ENCODE measurements at places on chromosomes 6 and 20.

DNA sequence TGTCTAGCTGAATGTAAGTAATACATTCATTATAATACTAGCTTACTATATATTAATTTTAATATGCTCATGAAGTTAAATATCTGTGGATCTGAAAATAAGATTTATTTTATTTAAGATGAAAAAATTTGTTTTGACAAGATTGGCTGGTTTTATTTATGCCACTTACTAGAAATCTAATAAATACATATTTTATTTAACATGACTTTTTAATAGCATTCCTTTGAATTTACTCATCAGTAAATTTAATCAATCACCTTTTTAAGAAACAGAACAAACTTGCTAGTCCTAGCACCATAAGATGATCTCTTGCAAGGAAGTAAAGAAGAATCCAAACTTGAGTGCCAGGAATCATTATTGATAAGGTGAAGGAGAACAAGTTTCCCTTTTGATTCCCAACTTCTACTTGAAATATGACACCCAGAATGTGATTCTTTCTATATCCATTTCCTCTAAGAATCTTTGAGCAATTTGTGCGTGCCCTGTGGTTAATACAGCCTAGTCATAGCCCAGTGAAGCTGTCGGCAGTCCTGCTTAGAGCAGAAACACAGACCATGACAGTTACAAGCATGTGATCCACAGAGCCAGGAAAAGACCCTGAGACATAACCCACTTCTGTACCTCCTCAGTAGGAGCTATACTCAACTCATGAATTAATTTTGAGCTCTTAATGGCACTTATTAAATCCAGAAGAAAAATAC is 282.3 kb upstream of the QKI start:
- DNase-seq, result no peak

DNA sequence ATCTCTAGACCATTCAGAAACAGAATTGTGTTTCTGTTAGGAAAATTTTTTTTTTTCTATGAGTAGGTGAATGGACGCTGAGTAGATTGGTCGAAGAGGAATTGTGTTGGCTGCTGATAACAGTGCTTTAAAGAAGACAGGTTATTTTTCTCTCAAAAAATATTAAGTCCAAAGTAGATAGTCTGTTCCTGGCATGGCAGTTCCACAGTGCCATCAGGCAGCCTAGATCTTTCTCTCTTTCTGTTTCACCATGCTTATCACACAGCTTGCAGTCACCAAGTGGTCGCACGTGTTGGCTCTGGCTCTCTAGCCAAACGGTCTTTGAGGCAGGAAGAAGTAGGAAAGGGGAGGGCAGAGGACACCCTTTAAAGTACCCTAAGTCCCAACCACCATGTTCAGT is 22.4 kb upstream of the SERINC3 start:
- DNase-seq, result no peak

DNA sequence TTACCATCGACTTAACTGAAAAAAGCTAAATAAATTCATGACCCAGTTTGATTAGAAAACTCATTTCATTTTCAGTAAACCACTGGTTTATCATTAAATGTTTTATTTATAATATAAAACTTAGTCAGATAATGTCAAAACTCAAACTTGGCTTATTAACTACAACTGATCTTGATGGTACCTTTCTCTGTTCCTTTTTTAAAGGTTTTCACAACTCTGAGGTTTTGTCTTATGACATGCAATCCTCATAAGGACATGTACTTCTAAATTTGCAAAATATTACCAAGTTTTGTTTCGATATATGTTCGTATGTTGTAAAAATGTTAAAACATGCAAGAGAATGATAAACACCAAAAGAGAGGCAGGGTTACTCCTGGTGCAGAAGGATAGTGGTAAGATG is 82.5 kb upstream of the PDE10A start:
- DNase-seq, result no peak

- no peak for DNase-seq
Measured at GRCh38 chr20:51129147-51129776, 106.4 kb upstream of the KCNG1 start.

DNA sequence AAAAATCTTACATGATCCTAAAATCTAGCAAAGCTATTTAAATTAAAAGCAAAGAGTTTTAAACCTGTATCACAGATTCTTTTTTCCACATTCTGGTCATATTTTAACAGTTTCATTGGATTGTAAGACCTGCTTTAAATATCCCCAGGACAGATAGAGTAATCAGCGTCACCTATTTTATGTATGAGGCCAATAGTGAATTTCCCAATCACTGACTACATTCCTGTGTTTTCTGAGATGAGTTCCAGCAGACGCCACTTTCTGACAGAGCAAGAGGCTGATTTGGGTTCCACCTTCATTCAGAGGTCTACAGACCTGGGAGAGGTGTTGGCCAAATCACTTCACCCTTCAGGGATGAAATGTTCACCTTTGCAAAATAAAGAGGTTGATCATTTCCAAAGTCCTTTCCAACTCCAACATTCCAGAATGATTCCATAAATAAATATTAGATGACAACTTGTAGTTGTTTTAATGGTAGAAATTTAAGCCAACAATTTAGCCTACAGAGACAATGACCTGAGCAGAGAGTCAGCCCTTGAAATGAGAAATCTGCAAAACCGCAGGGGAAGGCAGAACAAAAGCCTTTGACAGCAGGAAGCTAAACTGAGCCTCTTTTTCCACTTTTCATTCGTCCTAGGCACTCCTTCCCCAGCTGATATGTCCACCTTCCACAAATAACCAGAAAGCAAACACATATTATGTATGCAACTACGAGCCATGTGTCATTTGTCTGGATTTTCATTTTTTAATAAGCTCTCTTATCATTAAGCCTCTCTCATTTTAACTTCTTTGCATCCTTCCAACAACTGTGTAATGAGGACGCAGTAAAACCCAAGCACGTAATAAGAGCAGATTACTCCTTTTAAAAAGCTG is 105.2 kb downstream of the TFAP2A start:
- DNase-seq, result no peak

- DNase-seq, result no peak
Measured at GRCh38 chr6:163243083-163243482, 171.4 kb upstream of the QKI start.

DNA sequence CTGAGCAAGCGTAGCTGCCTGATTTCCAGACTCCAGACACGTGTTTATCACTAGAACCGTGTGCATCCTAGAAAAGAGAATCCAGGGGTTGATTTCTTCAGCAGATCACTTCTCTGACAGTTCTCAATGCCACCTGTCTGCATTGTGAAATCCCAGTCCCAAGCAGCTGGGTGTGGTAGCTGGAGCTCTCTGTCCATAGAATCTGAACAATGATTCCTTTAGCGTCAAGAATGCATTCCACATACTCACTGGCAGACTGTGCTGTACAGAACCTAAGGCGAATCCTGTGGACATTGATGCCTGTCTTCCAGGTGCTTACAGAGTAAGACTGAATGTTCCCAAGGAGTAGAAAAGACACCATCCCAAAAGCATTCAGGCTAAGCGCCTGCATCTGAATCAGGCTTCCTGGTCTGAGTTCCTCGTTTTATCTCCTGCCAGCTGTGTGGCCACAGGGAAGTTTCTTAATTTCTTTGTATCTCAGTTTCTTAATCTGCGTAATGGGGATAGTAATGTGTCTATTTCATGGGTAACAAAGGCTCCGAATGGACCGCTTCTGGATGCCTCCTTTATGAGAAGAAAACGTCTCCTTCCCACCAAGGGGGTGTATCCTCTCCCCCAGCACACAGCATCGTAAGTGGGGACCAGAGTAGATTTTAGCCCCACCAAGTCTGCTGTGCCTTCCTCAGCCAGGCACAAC is 10.4 kb upstream of the TRAF3IP2 start:
- DNase-seq, result no peak

GRCh38 chr6:39114388-39114703 is 640 bp downstream of the SAYSD1 start:
- DNase-seq, result no peak

DNA sequence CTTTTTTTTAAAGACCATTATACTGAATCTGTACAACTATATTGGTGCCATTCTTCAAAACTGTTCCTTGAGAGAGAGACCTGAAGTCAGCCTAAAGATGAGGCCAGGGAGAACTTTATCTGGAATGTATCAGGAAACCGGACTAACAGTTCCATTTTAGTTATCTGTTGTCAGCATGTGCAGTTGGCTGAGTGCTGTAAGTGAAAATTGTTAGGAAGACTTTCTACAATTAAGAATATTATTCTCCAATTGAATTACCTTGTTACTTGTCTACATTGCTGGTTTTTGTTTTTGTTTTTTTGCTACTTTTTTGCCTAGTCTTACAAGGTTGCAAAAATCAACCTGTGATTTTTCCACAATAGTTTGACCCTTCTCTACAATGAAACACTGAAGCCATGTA is 7.5 kb downstream of the CEP57L1 start:
- no peak for DNase-seq

DNA sequence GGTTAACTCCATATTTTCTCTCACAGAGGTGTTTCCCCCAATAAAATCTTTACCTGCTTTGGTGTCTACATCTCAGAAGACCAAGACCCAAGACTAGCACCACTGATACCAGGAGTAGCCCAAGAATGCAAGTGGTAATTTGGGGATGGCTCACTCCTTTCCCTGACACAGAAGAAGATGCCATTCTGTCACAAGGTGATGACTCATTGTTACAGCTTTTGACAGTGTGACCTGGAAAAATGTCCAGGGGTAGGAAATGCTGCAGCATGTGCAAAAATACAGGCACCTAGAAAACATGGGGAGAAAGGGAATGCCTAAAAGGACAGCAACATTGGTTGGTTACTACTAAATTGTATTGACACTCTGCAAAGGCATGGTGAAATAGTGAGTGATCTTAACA is 254.0 kb upstream of the GJE1 start:
- DNase-seq, result no peak

- DNase-seq, result no peak
Measured at GRCh38 chr6:111721753-111722154, 116.1 kb upstream of the TRAF3IP2 start.

GRCh38 chr6:34238585-34239499 is 2.2 kb downstream of the HMGA1 start:
- no peak for DNase-seq

All from progenitor cell of endocrine pancreas (in vitro differentiated cells).